ENCODE measurements at places on chromosomes 6 and 20.

DNA sequence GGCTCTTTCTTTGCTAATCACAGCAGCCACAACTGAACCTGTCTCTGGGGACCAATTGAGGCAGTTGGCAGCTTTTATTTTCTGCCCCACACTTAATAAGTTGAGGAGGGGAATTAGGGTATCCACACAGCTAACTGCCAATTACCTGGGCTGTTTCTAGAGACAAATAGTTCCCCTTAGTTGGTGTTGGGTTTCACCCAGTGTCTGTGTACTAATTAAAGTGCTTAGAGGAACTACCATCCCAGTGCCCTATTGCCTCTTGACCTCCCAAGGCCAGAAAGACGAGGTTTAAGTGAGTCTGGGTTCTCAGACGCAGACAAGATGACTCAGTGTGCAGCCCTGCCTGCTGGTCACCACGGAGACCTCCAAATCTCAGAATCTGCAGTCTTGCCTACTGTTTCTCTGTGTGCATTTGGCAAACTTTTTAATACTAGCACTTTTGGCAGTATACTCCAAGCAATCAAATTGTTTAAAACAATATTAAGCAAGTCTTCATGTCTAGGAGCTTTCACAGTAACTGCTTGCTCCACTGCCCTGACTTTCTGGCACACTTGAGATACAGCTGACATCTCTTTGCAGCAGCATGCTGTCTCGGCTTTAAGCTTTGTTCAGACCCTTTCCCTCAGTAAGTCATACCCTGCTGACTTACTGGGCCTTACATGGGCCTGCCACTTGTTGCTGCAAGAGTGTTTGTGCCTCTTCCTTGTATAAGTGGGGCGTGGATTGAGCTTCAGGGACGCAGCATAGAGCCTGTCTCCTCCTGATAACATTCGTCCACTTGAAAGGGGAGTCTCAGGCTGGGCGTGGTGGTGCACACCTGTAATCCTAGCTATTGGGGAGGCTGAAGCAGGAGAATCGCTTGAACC lies 31.9 kb downstream of the STK35 start:
- DNase-seq, result no peak

DNA sequence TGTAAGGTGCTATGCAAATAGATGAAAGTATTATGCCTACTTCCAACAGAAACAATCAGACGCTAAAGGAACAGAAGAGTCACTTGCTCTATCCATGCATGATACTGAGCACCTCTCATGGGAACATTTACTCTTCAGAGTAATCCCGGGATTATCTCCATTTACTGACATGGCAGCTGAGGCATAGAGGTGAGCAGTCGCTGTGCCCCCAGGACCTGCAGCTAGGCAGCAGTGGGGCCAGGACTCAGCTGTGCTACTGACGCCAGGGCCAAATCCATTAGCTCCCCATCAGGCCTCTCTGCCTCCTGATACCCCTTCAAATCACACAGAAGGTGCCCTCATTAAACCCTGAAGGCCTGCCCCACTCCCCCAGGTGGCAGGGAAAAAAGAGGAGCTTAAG lies 51.9 kb downstream of the TRAM2 start:
- no peak for DNase-seq

DNA sequence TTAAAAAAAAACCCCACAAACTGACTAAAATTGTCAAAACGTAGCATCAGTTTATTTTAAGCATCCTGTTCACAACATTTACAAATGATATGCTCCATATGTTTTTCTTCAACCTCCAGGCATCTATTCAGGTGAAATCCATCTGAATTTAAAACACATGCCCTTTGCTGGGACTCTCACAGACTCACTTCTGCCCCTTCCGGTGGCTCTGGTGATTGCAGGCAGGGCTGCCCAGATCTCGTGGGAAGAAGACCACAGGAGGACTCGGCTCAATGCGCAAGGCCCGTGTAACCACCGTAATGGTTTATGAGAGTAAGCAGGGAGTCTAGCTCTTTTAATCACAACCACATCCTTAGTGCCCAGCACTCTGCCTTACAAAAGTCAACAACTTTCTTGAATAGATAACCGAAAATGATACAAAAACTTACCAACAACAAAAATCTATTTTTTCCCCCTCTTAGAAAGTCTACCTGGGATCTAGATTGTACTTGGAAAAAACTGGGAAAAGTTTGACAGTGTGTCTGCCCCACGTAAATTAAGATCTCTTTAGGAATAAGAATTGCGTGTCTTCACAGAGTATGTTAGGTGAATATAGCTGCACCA lies 139.1 kb downstream of the KIF16B start:
- no peak for DNase-seq

DNA sequence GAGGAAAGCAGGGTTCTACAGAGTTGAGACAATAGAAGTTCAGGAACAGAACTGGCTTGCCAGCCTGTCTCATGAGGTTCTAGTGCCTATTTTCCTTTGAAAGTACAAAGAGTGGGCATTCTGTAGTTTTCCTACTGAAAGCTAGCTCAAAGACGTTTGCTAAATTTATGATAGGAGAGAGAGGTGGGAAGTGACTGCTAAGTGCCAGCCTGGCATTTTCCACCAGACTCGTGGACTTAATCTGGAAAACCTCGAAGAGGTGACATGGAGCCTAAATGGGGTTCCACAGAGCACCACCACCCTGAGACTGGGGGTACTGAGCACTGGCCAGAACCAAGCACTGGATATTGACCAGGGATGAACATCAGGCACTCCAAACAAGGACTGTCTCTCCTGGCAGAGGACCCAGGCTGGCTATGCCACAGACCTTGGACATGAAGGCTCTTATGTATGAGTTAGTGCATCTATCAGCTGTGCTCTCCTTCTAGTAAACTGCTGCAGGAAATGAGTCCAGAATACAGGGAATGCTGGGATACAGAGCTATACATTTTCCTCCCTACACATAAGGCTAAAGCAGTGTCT lies 7.1 kb downstream of the PEX6 start:
- DNase-seq, result no peak

- peak; percentile 58 for DNase-seq
Observed at GRCh38 chr6:142945446-142946180, 637 bp upstream of the HIVEP2 start.

DNA sequence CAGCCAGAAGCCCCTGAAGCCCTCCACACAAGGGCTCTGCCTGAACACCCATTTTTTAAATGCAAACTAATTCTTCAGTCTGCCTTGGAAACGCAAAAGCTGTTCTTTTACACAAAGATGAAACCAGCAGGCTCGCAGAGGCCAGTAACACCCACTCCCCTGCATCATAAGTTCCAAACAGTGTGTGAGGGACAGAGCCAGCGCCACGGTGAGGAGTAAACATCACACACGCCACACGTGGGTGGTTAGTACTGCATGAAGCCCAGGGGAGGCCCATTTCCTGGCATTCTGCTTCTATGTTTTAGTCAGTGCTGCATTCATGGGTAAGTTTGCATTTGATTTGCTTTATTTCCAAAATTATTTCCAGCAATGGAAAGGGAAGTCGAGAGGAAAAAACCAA lies 217.7 kb upstream of the RIN2 start:
- no peak for DNase-seq
